RCC 7860 (cell line): ENCODE measurements at places on chromosomes 5 and 9.

DNA sequence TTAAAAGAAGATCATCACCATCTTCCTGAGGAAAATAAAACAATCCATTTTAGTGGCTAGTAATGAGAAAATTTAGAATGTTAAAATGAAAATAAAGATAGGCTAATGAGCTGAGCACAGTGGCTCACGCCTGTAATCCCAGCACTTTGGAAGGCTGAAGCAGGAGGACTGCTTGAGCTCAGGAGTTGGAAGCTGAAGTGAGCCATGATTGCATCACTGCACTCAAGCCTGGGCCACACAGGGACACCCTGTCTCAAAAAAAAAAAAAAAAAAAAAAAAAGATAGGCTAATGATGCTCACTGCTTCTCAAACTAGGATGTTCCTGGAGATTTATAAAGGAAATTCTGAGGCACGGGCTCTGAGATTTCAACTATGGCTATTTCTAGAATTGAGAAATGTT is 50.3 kb downstream of the CPLANE1 start:
- DNase-seq = no peak

DNA sequence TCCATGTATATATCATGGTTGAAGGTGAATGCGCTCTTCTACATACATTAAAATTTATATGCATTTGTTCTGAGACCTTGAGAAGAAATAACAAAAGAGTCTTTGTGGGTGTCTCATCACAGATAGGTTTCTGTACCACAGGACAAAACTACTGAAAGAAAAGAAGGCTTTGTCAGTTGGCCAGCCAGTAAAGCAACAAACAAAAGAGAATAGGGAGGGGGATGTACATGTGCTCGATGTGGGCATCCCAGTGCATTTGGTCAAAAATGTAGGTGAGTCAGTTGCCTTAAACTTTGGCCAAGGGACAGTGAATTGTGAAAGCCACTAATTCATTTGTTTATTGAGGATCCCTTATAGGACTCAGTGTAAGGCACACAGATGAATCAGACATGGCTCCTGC is 13.3 kb downstream of the RBM18 start:
- DNase-seq = no peak

DNA sequence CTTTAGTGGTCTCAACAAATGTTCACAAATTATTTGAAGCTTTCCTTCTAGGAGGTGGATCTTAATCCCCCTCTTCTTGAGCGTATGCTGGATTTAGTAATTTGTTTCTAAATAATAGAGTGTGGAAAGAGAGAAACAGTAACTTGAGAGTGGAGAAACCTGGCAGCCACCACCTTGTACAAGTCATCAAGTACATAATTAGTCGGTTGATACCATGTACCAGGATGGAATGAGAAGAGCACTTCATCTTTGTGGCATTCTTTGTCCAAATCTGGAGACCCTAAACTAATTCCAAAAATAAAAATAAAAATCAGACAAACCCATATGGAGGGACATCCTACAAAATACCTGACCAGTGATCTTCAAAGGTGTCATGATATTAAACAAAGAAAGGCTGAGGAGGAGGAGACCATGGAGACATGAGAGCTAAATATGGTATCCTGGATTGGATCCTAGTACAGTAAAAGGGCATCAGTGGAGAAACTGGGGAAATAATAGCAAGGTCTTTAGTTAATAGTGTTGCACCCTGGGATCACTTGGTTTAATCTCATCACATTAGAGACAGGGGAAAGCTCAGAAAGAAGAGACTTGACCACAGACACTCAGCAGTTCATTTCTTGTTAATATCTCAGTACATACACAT is 147.9 kb downstream of the ASTN2 start:
- DNase-seq = no peak

DNA sequence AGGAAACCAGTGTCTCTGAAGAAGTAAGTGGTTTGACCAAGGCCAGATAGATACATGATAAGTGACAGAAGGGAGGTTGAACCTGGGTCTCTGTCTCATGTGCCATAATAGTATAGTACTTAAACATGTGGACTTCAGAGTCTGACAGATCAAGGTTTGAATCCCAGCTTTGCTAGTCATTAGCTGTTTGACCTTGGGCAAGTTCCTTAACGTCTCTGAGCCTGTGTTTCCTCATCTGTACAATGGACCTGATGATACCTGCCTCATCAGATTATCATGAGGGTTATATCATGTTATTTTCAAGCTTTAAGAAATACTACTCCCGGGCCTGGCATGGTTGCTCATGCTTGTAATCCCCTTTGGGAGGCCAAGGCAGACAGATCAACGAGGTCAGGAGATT is 24.9 kb downstream of the FUBP3 start:
- no peak for DNase-seq

- DNase-seq = peak; percentile 37
Measured at GRCh38 chr9:125241863-125242739, 958 bp upstream of the HSPA5 start.

- DNase-seq = no peak
Measured at GRCh38 chr5:135533794-135534193, 2.0 kb downstream of the NEUROG1 start.

DNA sequence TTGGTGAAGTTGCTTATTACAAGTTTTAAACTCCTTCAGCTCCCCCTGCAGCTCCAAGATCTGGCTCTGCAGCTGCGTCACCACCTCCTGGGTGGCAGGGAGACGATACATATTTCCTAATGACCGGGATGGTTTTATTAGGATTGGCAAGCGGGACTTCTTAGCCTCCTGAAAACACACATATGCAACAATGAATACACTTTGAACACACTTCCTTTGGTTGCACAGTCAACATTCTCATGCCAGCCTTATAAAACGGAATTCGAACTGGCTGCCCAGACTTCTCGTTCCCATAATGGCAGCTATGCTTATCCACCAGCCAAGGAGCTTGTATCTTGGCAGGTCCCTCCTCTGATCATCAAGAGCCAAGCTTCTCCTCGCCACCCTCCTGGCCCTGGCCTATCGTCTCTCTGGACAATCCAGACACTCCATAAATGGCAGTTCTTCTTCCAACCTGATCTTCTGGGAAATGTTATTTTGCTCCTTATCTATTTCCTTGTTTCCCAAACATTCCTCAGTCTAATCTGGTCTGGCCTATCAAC is 131.9 kb downstream of the CDK5RAP2 start:
- DNase-seq = no peak

DNA sequence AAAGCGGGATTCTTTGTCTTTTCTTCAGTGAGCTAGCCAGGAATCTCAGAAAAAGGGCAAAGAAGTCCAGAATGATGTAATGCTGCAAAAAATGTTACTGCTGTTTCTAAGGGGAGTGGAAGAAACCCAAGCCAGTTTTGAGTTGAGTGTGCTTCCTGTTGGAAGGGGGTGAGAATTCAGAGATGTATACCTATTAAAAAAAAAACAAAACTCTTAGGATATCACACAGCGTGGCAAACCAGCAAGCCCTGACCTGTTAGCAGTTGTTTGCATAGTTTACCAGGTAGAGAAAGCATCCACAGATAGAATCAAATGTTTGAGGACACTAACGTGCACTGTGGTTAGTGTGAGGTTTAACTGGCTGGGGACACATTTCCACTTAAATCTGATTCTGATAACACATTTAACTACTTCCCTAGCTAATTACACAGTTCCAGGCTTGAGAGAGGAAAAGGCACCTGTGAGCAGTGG is 11.4 kb downstream of the BASP1 start:
- no peak for DNase-seq

- DNase-seq = peak; percentile 53
Measured at GRCh38 chr5:15620501-15620900, 120.5 kb downstream of the FBXL7 start.

DNA sequence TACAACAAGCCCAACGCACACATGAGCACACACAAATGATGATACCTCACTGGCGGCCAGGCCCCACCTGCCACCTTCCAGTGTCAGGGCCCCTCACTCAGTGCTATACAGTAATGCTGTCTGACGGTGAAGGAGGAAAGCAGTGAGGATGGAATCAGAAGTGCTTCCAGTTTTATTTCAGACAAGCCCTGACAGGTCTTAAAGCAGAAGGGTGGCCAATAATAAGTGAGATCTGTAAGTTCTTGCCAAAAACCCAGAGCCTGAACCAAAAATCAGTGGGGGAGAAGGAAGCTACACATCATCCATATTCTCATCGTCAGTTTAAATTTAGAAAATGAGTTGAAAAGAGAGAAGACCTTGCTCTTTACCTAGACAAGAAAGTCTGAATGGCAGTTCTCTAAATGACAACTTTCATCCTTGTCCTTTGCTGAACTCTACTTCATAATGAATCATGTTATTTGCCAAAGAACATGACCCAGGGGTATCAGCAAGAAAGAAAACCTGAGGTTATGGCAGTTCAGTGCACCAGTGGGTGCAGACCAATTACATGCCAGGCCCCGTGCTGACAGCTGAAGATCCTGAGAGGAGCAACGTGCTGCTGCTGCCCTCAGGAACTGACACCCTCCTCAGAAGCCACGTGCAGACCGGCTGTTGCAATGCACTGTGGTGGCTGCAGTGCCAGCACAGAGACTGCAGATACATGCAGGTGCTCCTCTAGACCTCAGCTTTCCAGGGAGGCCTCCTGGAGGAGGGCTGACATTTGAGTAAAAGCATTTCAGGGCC is 118.7 kb downstream of the DROSHA start:
- no peak for DNase-seq

GRCh38 chr9:130794923-130795495 is 40.0 kb upstream of the ABL1 start:
- DNase-seq = no peak

- no peak for DNase-seq
Measured at GRCh38 chr5:765948-766631, 18.4 kb downstream of the ZDHHC11B start.

GRCh38 chr5:137401946-137402345 is 97.2 kb downstream of the SPOCK1 start:
- DNase-seq = no peak

- no peak for DNase-seq
Measured at GRCh38 chr5:8767746-8768145, 778.1 kb downstream of the SEMA5A start.
